ENCODE measurements at places on chromosomes 6 and 20.
A peak's percentile ranks its signal among the peaks of the same experiment; 100 is the strongest.

- peak; percentile 93 for DNase-seq
Observed at GRCh38 chr6:32153564-32154513, at the start of gene PPT2. Gene PPT2 (plus strand): TSS chr6:32154141. CDS start chr6:32154595, 454 bp downstream.

- no peak for DNase-seq
Observed at GRCh38 chr6:3163248-3163594, 5.9 kb upstream of the TUBB2A start.

- DNase-seq, result peak; percentile 79
Observed at GRCh38 chr20:62952373-62952967, at the start of gene SLC17A9. Gene SLC17A9 (plus strand): TSS chr20:62952709. CDS start chr20:62952831, 122 bp downstream.

GRCh38 chr6:44969446-44970185 lies 358.5 kb upstream of the RUNX2 start:
- DNase-seq, result no peak

DNA sequence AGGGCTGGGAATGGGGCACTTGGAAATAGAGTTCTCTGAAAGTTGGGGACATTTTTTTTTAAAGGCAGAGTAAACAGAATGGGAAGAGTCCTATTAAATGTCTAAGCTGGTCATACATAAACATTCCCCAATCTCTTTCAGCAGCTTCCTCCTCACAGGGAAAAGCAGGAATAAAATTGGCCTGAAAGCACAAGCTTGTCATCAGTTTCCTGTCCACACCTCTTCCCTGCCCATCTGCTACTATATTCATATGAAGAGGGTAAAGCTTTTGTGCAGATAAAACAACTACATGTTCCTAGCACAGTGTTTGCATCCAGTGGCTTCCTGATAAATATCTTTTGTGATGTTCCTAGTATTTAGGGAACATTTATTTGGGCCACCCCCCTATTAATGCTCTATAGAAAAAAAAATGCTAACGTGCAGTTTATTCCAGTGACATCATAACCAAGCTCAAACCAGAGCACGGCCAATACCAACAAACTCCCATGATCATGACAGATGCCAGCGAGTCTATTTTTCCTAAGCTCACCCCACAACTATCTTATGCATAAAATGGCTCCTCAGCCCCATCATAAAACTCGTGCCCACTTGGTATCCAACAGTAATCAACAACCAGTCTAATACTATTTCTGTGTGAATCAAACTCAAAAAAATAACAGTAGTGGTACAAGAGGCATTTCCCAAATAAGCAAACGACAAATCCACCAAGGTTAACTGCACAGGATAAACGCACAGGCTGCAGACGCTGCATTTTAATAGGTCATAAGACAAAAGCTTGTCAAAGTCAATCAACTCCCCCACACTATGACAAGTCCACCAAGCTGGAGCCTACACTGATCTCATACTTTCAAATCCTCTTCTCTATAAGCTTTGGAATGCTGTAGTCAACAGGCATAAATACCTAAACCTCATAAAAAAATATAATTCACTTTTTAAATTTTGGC lies 95.3 kb downstream of the EPB41L2 start:
- no peak for DNase-seq

- DNase-seq, result no peak
Observed at GRCh38 chr20:50427719-50428083, 82.5 kb upstream of the PTPN1 start.

Measured in neural progenitor cell (in vitro differentiated cells).